ENCODE measurements at places on chromosomes 6 and 20.
A peak's percentile ranks its signal among the peaks of the same experiment; 100 is the strongest.

DNA sequence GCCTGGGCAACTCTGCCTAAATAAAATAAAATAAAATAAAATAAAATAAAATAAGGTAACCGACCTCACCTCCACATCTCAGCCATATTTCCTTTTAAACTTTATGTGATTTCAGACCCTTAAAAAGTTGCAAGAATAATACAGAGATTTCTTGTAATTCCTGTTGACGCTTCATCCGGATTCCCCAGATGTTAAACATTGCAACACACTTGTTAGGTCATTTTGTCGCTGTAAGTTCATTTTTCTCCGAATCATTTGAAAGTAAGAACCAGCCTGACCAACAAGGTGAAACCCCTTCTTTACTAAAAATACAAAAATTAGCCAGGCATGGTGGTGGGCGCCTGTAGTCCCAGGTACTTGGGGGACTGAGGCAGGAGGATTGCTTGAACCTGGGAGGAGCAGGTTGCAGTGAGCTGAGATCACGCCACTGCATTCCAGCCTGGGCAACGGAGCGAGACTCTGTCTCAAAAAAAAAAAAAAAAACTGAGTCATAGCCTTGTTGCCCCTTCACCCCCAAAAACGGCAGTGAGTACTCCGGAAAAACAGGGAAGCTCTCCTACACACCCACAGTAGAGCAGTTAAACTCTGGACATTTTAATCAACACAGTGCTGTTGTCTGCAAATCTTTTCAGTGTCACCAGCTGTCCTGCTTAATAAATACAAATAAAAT is 5.9 kb downstream of the PYGB start:
- DNase-seq, result no peak

DNA sequence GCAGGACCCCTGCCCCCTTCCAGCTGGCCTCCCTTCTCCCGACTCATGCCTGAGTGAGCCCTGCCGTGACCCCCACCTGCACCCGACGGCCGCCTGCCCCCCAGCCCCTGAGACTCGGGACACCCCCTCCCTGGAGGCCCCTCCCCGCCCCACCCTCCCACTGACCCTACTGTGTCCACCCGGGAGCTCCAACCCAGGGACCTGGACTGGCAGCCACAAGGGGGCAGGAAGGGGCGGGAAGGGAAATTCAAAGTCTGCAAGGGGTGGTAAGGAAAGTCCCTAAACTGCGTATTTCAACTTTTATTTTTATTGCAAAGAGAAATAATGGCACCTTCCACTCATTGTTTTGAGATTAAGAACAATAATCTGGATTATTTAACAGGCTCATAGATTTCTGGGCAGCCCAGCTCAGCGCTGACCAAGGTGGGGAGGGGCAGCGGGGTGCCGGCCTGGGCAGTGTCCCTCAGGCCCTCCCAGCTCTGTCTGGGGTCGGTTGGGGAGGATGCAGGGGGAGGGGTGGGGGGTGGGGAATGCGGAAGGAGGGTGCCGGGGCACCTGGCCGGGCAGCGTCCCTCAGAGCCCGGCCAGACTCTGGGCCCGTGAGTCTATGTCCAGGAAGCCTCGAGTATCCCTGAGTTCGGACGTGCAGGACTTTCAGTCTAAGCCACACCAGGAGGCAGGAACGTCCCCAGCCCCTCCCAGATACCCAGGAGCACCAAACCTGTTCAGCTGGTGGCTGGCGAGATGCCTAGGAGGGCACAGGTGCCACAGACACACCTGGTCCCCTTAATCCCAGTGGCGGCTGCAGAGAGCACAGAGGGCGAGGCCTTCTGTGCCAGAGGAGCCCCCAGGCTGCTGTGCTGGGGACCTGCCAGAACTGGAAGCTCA is 1.3 kb upstream of the PTK6 start:
- no peak for DNase-seq

DNA sequence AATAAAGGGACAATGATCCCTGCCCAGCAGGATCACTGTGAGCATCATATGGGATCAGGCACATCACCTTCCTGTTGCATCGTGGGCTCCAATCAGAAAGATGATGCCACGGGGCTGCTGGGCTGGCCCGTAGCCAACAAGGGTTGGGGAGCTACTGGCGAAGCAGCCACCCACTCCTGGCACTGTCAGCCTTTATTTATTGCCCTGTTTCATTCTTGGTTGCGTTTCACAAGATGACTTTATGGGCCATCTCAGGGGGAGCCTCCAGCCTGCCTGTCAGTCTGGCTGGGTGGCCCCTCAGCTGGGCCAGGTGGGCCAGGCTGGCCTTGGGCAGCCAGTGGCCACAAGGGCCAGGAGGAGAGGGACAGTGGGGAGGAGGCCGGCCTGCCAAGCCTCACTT is 17.3 kb downstream of the VSTM2L start:
- DNase-seq, result no peak

DNA sequence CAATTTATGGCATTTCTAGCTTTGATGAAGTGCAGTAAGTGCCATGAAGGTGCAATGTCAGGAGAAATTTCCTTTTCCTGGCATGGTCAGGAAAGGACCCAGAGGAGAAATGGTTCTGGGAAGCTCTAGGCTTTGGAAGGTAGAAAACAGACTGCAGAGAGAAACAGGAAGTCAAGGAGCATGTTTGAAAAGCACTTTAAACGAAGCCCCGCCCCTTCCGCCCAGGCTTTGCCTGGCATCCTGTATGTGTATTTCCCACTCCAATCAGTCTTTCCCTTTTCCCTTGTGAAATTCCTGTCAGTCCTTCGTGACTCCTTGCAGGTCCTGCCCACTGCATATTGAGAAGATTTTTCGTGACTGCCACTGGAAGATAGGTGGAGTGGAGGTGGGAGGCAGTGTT is 320.9 kb upstream of the SASH1 start:
- no peak for DNase-seq

GRCh38 chr6:166620478-166621113 is 6.5 kb downstream of the RPS6KA2 start:
- DNase-seq, result no peak

- DNase-seq, result no peak
Measured at GRCh38 chr6:113405326-113406047, 451.7 kb upstream of the MARCKS start.

- no peak for DNase-seq
Measured at GRCh38 chr20:49167811-49168507, 20.2 kb downstream of the STAU1 start.

DNA sequence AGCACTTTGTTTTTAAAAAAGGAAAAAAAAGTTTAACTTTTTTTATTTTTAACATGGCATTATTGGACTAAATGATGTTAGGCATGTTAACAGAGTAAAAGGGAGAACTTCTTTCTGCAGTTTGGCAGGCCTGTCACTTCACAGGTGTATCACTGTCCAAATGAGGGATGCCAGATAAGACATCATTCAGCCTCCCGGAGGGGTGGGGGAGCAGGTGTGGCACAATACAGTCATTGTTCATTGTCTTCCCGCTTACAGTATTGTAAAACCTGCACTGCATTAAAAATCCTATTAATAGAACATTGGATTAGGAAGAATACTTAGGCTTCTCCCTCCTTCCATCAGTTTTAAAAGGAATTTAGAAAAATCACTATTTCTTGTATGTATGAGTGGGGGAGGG is 80.7 kb downstream of the CARMIL1 start:
- DNase-seq, result no peak

DNA sequence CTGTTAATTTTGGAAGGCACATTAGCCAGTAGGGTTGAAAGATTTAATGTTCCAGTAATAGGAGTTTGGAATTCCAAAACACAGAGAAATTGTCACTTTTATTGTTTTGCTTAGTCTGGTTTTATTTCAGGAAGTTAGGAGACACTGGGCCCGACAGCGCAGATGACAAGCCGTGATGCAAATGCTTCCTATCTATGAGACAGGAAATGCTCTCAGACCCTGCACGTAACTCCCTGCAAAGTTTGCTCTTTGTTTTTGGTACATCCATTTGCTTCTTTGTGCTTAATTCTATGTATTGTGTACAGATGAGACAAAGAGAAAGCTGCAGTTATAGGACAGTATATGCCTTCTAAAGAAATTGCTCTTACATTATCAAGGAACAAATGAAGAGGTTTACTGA is 201.6 kb upstream of the SGK1 start:
- peak; percentile 20 for DNase-seq
